Foreskin melanocyte (primary cell): ENCODE measurements at places on chromosomes 16 and 17.

DNA sequence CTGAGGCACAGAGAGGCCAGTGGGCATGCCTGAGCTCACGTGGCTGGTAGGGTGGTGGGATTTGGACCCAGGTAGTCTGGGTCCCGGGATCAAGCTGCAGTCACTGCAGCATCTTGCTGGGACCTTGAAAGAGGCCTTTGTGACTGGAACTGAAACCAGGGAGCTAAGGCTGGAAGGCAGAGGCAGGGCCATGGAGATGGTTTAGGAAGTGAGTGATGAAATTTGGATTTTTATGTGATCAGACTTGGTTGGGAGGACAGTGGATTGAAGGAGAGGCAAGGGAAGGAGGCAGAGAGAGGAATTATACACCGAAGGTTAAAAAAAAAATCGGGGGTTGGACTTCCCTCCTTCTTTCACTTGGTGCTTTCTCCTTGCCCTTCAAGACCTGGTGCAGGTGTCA is 255.4 kb upstream of the CACNG5 start:
- no peak for DNase-seq

DNA sequence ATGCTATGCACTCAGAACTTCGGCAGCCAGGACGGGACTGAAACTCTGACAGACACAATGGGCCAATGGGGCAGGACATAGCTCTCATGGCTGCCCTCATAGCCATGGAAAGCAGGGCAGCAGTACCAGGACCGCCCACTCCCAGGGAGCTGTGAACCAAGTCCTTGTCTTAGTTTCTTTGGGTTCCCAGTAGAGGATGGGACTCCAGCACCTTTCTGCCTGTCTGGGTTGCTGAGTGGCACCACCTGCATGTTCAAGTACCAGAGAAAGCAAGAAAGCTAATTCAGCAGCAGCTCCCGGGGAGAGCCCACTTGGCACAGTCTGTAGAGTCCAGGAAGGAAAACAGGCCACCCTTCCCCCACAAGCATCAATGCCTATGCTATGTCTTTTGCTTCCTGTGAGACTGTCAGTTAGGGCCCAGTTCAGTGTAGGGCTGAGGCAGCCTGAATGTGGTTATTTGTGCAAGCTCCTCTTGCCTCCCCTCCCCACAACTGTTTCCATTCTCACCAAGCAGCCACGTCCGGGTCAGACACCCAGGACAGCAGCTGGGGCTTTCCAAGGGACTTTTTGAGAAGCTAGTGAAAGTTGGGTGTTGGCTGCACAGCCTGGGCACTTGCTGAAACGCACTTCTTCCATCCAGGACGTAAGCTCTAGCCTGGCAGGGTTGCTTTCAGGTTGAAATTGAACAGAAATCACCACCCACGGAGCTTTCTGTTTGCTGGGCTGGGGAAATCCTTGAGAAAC is 7.8 kb downstream of the SUPT4H1 start:
- no peak for DNase-seq

- no peak for DNase-seq
Observed at GRCh38 chr16:1428511-1428910, 2.4 kb upstream of the PERCC1 start.

DNA sequence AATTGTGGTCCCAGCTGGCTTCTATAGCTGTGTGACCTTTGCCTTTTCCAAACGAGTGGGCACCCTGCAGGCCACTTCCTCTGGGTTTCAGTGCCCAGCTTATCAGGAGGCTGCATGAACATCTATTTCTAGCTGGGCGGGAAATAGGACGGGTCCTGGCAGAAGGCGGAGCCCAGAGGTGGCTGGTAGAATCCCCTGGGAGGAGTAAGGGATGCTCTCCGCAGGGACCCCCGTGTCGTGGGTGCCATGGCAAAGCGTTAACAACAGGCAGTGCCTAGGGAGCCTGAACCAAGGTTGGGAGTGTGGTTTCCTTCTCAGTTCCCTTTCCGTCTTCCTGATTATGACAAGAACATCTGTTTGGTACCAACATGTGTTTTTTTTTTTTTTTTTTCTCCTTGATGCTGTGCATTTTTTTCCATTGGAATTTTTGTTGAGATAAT is 58.2 kb downstream of the PLCG2 start:
- no peak for DNase-seq

GRCh38 chr17:45902892-45903346 is 8.6 kb downstream of the MAPT start:
- no peak for DNase-seq

GRCh38 chr16:3889059-3889458 is 8.5 kb upstream of the CREBBP start:
- no peak for DNase-seq

GRCh38 chr17:39927929-39928857 is 661 bp downstream of the LRRC3C start:
- DNase-seq, result no peak

DNA sequence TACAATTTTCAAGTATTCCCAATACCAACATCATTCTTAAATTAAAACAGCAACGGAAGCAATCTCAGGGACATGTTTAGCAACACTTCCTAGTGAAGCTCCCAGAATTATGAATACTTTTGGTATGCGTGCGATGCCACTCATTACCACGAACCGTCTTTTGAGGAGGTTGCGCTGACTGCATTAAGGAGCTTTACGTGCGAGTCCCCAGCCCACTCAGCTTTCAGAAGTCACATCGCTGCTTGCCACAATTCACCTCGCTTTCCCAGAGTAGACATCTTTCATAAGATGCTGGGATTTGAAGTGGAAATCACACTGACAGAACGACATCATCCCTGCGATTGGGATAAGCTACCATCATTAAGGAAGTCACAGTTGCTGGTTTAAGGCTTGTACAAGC is 441.6 kb upstream of the HSBP1 start:
- no peak for DNase-seq

GRCh38 chr16:85485379-85485778 is 127.7 kb upstream of the GSE1 start:
- DNase-seq, result no peak

DNA sequence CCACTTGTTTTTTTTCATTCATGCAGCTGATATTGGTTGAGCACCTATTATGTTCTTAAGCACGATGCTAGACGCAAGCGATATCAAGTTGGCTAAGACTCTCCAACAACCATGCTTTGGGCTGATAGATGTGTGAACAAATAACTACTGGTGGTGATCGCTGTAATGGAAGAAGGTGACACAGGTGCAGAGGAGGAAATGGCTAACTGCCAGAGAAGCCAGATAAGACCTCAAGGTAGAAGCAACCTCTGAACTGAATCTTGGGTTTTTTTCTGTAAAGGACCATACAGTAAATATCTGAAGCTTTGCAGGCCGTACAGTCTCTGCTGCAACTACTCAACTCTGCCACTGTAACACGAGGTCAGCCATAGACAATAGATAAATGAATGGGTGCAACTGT is 97.9 kb downstream of the C17orf67 start:
- DNase-seq, result no peak

GRCh38 chr16:75475420-75475847 is 10.9 kb upstream of the TMEM170A start:
- no peak for DNase-seq

GRCh38 chr17:74759941-74760340 is 11.5 kb downstream of the NHERF1 start:
- DNase-seq, result no peak

GRCh38 chr17:38449364-38449763 is 21.1 kb downstream of the ARHGAP23 start:
- no peak for DNase-seq

DNA sequence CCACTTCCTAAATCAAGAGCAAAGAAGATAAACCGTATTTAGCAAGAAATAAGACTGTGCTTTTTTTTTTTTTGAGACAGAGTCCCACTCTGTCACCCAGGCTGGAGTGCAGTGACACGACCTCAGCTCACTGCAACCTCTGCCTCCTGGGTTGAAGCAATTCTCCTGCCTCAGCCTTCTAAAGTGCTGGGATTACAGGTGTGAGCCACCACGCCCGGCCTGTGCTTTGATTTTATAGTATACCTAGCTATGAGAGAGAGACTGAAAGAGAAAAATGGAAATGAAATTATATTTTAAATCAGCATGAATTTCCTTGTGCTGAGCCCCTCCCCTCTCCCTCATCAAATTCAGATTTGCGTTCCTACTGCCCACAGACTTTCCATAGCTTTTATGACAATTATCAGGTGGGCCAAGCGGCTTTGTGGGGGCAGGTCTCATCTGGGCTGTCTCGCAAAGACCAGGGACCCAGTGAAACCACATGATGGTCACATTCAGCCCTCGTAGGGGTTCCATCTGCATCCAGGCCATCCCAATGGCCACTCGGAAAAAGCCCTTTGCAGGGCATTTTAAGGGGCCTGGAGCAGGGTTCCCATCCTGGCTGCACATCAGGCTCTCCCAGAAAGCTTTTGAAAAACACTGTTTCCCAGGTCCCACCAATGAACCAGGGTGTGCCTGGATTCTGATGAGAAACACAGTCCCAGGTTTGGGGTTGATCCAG is 8.5 kb downstream of the CACNG1 start:
- DNase-seq, result no peak

- DNase-seq, result peak; percentile 41
Observed at GRCh38 chr17:38871247-38872015, 1.6 kb downstream of the LASP1 start.

DNA sequence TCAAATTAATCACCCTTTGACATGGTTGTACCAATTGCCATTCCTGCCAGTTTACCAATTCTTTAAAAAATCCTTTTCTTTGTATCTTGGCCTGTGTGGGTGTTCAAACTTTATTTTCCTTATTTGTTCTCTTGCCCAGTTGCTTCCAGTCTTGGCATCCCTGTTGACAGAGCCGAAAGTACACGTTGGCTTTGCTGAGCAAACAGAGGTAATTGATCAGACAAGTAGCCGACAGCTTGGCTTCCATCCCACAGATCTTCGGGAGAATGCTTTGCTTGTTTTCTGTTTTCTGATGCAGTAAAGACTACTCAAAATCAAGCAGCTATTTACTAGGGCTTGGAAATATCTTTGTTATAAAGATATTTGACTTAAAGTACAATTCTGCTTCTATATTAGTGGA is 506.8 kb upstream of the SALL1 start:
- no peak for DNase-seq

GRCh38 chr16:27242868-27243590 is 25.5 kb downstream of the NSMCE1 start:
- peak; percentile 88 for DNase-seq

DNA sequence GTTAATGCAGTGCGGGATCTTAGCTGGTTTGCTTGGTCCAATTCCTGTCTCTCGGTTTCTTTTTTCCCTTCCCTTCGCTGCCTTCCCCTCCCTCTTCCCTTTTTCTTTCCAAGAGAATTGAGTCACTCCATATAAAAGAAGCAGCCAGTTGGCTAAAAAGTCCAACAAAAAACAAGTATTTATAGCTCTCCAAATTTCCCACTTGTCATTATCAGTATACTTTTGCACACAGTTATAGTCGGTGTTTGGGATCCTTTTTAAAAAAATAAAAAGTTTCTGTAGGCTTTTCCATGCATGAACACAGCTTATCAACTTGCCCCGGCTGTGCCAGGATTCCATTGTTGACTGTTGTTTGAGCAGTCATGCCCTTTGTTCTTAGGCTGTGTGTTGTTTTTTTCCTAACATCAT is 24.9 kb downstream of the HMOX2 start:
- DNase-seq, result no peak

DNA sequence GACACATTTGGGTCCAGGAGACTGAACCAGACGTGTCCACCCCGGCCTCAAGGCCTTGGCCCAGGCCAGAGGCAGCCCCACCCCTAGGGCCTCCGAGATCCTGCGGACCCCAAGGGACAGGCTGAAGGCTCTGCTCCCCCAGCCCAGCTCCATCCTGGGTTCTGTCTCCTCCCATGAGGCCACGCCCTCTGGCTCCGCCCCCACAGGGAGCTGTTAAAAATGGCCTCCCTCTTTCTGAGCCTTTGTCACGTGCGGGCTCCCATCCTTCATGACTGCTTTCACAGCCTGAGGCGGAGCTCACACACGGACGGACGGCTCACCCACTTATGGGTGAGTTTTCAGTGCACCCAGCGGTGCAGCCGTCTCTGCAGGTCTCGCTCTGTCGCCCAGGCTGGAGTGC is 6.5 kb upstream of the CACNA1H start:
- DNase-seq, result no peak

- DNase-seq, result no peak
Observed at GRCh38 chr17:9322326-9322725, 253.3 kb downstream of the STX8 start.

- no peak for DNase-seq
Observed at GRCh38 chr17:3804503-3804931, 3.5 kb upstream of the ITGAE start.

- DNase-seq, result no peak
Observed at GRCh38 chr17:1031711-1032110, 34.8 kb downstream of the TIMM22 start.

DNA sequence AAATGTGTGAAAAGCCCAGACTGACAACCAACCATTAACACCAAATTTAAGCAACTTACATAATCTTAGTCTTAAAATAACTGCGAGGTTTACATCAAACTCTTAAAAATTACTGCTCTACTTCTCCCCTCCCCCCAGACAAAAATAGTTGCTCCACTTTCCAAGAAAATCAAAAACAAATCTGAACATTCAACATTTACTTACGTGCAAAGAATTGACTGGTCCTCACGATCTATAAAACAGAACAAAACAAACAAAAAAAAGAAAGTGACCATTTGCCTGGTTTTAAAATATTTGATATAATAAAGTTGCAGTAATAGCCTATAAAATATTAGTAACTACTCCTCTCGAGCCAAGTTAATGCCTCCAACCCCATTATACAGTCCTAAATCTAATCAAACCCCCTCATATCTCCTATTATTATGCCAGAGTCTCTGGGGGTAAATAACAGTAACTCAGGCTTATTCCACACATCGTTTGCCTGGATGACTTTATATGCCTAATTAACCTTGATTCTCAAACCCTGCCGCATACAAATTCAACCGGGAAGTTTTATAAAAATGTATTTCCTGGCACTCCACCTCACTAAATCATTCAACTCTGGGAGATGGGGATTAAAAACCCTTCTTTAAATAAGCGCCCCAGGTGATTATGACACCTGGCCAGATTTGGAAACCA is 41.5 kb downstream of the MYH10 start:
- DNase-seq, result no peak

GRCh38 chr17:15660077-15660476 is 24.0 kb downstream of the TRIM16 start:
- DNase-seq, result no peak

DNA sequence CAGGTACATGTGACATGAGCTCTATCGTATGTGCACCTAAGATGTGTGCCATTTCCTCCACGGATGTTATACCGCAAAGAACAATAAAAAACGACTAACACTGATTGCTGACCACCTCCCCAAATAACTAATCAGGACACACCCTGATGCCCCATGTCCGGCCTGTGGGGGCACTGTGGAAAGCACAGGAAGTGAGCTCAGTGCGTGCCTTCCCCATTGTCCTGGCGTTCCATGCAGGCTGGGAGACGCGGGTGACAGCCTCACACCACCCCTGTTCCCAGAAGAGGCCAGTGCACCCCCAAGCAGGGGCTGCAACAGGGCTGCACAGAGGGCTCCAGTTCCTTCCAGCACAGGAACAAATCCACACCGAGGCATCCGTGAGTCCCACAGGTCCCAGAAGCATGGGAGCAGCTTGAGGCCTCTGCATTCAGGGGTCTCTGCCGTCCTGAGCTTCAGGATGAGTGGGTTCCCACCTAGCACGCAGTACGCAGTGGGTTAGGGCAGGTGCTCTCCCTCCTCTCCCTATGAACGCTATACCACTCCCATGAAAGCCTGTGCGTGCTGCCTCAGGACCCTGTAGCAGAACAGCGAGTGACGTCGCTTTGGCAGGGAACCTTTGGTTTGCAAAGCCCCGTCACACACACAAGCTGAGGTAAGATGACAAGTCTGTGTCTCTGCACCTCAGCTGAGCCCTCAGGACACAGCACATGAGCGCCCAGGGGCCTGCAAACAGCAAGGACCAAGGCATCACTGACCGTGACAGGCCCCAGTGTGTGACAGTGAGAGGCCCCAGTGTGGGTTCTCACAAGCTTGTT is 117.7 kb downstream of the ZNF778 start:
- DNase-seq, result no peak
